ENCODE measurements at places on chromosomes 4 and X. TPM values are rescaled to one million over a fixed set of nuclear protein-coding genes. Genes with fewer than 3 reads are reported as not detected.

The HERC5 gene
- 1.2 TPM for total RNA-seq

The ASMT gene
- total RNA-seq: not detected

The PPP1R2C gene
- total RNA-seq: not detected

The MAGEC2 gene
- not detected for total RNA-seq

The EPHA5 gene
- total RNA-seq: not detected

The GAGE12F gene
- total RNA-seq: not detected

The OSTC gene
- total RNA-seq: 249 TPM

The MXRA5 gene
- 2.6 TPM for total RNA-seq

The DNAAF6 gene
- not detected for total RNA-seq

The HOPX gene
- not detected for total RNA-seq

The VGLL1 gene
- not detected for total RNA-seq

The CCKAR gene
- not detected for total RNA-seq

The DGAT2L6 gene
- not detected for total RNA-seq

The GPR119 gene
- total RNA-seq: not detected

The BMX gene
- total RNA-seq: not detected

The CXCL11 gene
- total RNA-seq: not detected

The KLHL2 gene
- 6.4 TPM for total RNA-seq

The SLC6A8 gene
- 31.3 TPM for total RNA-seq

The POU4F2 gene
- not detected for total RNA-seq

The OTUD6A gene
- total RNA-seq: not detected

The TMEM154 gene
- total RNA-seq: 1.6 TPM

The CXCL3 gene
- 3.2 TPM for total RNA-seq

The L1CAM gene
- not detected for total RNA-seq

The STK26 gene
- total RNA-seq: 4.5 TPM

The ASB12 gene
- not detected for total RNA-seq

The RAB9B gene
- total RNA-seq: 1.7 TPM

The UGT2B10 gene
- not detected for total RNA-seq

The LIMCH1 gene
- 9.8 TPM for total RNA-seq

The TIMM17B gene
- 17.8 TPM for total RNA-seq

The TAF7L gene
- total RNA-seq: 0.05 TPM

The P2RY10 gene
- total RNA-seq: not detected

The SLC26A1 gene
- not detected for total RNA-seq

The HEPH gene
- total RNA-seq: 47.3 TPM

The P2RY4 gene
- total RNA-seq: not detected

The PTPN13 gene
- 14.3 TPM for total RNA-seq

The DMRTC1 gene
- not detected for total RNA-seq

The MAGEA3 gene
- not detected for total RNA-seq

The SEPTIN6 gene
- total RNA-seq: 9.5 TPM

The PLK4 gene
- 6.4 TPM for total RNA-seq

The MTTP gene
- total RNA-seq: not detected

Measured in cardiac ventricle fibroblast (primary cell).